ENCODE measurements at places on chromosomes 7 and 10. TPM values are rescaled to one million over a fixed set of nuclear protein-coding genes. Genes with fewer than 3 reads are reported as not detected.

Gene CROT
- total RNA-seq: 9.1 TPM

Gene PLXDC2
- 7.5 TPM for total RNA-seq

Gene SCIN
- total RNA-seq: not detected

Gene CFTR
- not detected for total RNA-seq

Gene SYNPO2L
- total RNA-seq: 0.06 TPM
